ENCODE measurements at places on chromosomes 2 and 18.

DNA sequence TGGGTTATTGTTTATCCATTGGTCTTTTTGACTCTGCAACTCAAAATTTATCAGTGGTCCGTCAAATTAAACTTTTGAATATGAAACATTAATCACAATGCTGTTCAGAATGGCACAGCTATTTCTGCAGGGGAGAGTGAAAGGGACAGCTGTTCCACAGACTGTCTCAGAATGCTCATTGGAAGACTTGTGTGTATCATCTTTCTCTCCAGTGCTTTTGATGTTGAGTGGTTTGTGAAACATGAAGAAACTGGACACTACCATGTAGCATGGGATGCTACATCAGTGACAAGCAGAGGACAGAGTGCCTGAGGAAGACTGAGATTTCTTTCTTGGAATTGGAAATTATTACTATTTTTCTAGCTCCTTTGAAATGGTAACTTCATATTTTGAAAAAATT is 115.7 kb downstream of the PLCL1 start:
- no peak for DNase-seq

DNA sequence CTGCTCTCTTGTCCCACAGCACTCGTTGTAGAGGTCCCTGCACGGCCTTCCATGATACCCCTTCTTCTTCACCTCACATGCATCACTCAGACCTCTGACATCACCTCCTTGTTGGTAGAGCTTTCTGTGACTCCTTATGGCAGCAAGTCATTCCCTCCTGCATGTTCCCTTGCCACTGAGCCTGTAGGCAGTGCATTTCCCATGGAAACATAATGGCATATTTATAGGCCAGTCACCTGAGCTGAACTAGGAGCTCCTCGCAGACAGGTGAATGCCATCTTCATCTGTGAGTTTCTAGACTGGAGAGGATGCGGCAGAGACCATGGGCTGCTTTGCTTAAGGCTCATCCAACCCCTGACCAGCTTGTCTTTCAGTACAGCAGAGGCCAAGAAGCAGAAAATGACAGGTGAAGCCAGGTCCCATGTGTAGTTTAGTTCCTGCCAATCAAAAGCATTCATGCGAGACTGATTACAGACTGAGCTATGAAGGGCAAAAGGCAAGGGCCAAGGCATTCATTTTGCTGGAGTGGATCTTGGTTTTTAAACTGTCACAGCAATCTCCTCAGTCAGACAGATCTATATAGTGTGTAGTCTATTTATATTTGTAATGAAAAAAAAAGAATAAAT is 59.4 kb upstream of the NEDD4L start:
- DNase-seq = no peak

GRCh38 chr2:207764096-207764630 is 5.5 kb downstream of the FZD5 start:
- DNase-seq = no peak

DNA sequence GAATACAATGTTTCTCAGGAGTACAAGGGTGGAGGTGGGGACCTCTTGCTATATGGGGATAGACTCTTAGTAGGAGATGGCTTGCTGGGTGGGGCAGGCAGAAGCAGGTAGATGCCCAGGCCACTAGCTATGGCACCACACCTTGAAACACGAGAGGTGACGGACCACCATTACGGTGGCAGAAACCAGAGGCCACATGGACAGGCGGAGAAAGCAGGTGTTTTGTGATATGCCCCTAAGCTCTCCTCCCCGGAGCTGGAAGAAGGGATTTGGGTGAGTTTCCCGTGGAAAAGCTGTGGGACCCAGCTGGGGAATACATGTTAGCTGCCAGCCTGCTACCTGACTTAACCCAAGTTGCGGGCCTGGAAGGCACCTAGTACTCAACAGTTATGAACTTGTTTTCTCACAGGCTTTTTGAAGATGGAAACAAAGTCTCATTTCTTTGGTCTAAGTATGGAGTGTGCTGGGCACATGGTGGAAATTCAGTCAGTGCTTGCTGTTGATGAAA is 16.7 kb downstream of the PLA2R1 start:
- DNase-seq = no peak

DNA sequence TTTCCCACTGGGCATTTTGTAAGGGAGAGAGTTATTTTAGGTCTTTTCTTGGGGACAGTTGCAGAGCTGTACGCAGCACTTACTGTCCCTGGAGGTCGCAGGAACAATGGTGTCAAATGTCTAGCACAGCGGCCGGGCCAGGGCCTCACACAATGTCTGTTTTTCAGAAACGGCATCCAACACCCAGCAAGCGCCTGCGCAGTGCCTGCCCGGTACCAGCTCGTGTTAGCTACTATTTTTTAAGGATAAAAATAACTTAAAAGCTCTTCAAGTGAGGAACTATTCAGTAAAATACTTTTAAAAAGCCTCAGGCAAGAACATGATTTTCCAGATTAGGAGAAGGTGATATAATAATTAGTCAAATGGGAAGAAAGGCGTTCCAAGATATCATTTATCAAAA is 90.0 kb downstream of the MBP start:
- no peak for DNase-seq

- no peak for DNase-seq
Measured at GRCh38 chr2:236738896-236739295, 169.3 kb downstream of the ACKR3 start.

- DNase-seq = peak; percentile 19
Measured at GRCh38 chr2:181904022-181904632, 12.6 kb downstream of the ITPRID2 start.

DNA sequence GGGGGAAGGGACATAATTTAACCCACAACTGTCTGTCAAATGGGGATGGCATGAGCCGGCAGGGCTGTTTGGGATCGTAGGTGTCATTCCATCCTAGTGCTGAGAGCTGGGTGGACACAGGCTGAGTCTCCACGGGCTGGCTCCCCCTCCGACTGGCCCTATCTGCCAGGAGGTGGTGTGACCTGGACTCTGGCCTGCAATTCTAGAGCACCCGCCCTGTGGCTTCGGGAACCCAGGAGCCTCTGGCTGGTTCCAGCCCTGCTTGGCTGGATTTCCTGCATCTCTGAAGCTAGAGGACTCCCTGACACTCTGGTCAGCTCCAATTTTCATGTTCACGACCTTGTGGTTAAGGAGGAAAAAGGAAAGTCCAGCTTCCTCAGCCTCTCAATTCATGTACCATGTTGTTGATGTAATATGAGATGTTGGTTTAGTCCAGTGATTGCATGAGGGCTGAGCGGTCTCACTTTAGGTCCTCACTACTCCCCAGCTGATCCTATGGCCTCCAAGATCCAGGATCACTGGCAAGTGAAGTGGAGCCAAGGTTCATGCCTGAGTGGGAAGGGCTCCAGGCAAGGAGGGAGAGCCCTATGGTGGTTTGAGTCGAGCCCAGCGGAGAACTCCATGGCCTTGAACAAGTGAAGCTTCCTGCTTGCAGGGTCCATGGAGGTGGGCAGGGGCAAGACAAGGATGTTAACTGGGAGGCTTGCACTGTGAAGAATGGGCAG is 169.1 kb downstream of the NDUFA10 start:
- no peak for DNase-seq

Measured in AG20443 (cell line).